A549 treated with Mapracorat at 1 μM for 4 hours (cell line): ENCODE measurements at places on chromosomes 3 and 15. TPM values are rescaled to one million over a fixed set of nuclear protein-coding genes. Genes with fewer than 3 reads are reported as not detected.

NOX5 gene
- 0.21 to 0.43 TPM (median 0.30 TPM) in 5 replicates for total RNA-seq

TM4SF4 gene
- 25.7 to 46.4 TPM (median 34.4 TPM) in 5 replicates for total RNA-seq

SLC12A1 gene
- not detected in 5 replicates for total RNA-seq

ZNF197 gene
- 1.4 to 2.1 TPM (median 1.6 TPM) in 5 replicates for total RNA-seq

CCDC54 gene
- total RNA-seq: not detected in 5 replicates

IL16 gene
- 0.53 TPM in 1 of 5 replicates, not detected in the others for total RNA-seq
